ENCODE measurements at places on chromosomes 3 and 15.

GRCh38 chr3:177601152-177601551, 403.9 kb upstream of the TBL1XR1 start:
- no peak for DNase-seq

GRCh38 chr3:184315543-184315867, 1.1 kb downstream of the EIF4G1 start:
- DNase-seq: no peak

DNA sequence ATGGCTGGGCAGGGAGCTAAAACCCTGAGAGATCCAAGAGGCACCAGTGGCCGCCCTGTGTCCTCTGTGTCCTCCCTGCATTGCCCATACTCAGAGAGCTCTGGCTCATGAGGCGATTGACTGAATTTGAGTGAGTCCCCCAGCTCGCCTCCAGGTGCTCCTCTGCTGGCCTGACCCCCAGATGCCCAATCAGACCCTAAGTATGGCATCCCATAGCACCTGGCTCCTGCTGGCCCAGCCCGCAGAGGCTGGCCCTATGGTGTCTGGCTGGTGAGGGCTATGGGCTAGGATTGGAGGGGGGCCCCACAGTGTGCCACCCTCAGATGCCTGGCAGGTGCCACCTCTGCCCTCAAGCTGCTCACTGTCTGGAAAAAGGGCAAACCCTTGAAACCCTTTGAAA, 1.6 kb upstream of the TKT start:
- no peak for DNase-seq

DNA sequence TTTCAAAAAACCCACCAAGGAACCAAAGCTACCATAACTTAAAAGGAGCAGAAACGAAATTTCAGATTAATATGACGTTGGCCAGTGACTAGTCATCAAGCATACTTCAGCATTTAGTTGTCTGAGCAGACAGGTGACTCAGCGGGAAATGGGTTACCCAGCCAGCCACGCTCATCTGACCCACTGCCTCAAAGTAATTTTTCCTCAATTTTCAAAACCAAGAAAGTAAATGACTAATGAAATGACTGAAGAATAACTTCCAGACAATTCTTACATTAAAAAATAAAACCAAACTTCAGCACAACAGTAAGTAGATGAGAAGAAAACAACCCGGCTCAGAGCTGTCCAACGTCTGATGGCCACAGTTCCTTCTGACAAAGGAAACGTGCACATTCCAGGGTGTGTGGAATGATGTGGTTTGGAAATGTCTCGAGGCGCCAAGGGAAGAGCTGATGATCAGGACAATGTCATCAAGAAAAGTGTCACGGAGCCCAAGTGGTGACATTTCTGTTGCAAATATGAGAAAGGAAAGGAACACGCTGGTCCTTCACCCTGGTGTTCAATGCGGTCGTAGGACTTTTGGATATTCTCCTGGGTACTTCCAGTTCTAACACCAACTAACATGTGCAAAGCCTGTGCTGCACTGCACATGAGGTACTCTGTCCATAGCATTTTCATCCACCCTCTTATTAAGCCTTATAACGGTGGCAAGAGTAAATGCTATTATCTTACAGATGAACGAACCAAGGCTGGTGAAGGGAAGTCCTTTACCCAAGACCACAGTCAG, 79.1 kb downstream of the FOXP1 start:
- peak; percentile 98 for DNase-seq

- no peak for DNase-seq
Observed at GRCh38 chr15:100570735-100571313, 31.2 kb downstream of the LINS1 start.

GRCh38 chr3:146160321-146160963, 542 bp downstream of the PLOD2 start:
- peak; percentile 89 for DNase-seq

DNA sequence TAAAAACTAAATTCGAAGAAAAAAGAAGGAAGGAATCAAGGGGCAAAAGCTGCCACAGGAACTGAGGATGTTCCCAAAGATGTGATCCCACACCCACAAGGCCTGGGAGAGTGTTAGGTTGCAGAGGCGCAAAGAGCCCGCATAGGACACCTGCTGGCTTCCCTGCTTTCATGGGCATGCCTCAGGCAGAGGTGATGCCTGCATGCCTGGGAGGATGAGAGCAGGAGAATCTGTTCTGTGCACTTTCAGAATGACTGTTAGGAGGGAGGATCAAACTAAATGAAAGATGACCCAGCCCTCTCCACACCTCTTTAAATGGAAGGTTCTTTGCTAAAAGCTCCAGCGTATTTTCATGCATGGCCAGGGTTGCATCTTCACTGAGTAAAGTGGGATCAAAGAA, 162.4 kb downstream of the PLCL2 start:
- DNase-seq: no peak

DNA sequence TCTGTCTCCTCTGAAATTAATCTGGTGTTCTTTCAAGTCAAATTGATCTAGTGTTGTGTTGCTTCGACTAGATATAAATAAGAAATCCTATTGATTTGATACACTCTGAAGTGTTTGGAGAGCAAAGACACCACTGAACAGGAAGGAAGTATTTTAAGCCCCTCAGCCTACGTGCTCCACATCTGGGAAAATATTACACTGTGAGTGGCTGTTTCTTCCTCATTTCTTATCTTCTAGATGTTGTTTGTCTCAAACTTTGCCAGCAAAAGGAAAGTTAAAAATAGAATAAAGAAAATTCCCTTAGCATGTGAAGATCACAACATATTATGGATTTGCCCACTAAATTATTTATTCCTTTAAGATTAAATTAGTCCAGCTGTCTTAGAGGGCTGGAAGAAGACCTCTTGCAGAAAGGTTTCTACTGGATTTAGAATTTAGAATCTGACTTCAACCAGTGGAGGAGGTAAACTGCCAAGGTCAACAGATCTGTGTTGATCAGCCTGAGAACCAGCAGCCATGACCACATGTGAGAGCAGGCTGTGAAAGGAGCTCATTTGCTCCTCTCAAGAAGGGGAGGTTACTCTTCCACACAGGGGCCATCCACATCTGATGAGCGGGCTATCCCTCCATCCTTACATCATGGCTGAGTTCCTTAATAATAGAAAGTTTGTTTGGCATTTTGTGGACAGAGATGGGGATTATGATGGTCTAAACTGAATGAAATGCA, 46.3 kb upstream of the ACKR4 start:
- DNase-seq: no peak

GRCh38 chr15:48415036-48415886, 84.0 kb downstream of the DUT start:
- DNase-seq: no peak

- no peak for DNase-seq
Observed at GRCh38 chr3:18729671-18730070, 304.5 kb upstream of the SATB1 start.

GRCh38 chr3:181710345-181711291, 1.1 kb upstream of the SOX2 start:
- DNase-seq: no peak

Measured in kidney tubule cell (primary cell).